Uterus (tissue), 4 donors: ENCODE measurements at places on chromosomes 7 and 10. TPM values are rescaled to one million over a fixed set of nuclear protein-coding genes. Genes with fewer than 3 reads are reported as not detected.

DNA sequence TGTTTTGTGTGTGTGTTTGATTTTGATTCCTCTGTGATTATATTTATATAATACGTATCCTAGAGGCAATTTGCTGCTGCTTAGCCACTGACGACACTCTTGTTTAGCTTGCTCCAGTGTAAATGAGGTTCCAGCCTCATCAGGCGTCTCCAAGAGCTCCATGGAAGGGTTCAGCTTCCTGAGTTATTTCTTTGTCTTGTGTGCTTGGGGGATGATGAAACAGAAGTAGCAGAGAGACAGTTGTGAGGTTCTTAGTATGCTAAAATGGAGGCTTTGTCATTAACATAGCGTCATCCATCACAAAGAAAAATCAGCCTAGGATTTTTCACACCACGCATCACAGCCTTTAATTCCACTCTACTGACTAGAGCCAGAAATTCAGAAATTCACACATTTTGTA lies 85.1 kb downstream of the KLF6 start:
- no peak for DNase-seq

- no peak for DNase-seq
Measured at GRCh38 chr7:151714201-151714600, 162.7 kb downstream of the PRKAG2 start.

DNA sequence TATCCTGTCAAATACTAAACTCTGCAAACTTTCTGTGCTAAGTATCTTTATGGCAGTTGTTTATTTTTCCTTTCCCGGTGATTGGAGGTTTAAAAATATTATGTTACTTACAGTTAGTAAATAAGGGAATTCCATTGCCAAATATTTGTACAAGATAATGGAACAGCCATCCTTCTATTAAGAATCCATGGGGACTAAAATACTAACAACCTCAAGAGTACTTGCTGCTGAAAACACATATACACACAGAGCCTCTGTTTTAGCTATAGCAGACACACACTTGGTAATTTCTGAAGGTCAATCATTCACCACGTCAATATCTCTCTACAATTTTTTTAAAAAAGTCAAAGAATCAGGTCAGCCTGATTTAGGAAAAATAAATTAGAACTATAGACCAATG lies 32.4 kb downstream of the TSPAN12 start:
- DNase-seq = no peak

DNA sequence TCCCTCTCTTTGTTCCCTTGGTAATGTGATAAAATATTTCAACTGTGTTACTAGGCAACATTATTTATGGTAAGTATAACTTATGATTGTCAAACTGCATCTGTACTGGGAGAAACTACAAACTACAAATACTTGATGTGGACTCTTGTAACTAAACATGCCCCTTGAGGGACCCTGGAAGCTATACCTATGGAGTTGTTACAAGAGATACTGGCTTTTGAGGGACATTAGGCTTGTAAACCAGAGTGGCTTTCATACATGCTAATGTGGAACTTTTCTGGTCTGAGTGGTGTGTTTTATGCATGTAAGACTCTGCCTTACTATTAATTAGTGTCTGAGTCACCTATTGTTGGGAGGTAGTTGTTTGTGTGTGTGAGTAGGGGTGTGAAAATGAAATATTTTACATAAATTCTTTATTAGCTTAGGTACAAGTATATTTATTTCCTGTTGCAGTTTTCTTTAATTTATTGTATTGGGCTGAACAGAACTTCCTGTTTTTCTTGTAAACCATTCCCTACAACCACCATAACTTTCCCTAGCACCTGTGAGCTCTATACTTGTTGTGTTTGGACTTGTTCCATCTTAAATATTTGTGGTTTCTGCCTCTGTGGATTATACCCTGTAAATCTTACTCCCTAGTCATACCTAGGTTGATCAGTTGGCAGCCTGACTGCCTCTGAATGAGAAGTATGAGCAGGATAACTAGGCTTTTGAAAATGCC lies 49.8 kb downstream of the STK31 start:
- DNase-seq = no peak

GRCh38 chr10:50367732-50368131 lies 116.4 kb upstream of the ASAH2 start:
- DNase-seq = no peak

GRCh38 chr10:59876695-59877094 lies 29.7 kb downstream of the CCDC6 start:
- DNase-seq = no peak

DNA sequence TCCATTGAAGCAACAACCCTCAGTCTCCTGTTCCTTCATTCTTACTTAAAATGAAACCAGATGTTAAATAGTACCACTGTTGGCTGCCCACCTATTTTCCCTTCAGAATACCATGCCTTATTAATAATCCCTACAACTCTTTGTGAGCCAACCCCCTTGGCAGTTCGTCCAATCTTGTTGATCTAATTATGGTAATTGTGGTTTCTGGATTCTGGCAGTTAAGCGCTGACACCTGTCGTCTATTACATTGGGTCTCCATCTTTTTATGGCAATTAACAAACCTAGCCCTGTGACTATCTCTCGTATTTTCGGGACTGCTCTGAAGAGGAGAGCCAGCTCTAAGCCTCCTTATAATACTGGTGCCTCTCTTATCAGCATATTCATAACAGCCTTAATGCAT lies 432.0 kb downstream of the ATRNL1 start:
- DNase-seq = no peak

DNA sequence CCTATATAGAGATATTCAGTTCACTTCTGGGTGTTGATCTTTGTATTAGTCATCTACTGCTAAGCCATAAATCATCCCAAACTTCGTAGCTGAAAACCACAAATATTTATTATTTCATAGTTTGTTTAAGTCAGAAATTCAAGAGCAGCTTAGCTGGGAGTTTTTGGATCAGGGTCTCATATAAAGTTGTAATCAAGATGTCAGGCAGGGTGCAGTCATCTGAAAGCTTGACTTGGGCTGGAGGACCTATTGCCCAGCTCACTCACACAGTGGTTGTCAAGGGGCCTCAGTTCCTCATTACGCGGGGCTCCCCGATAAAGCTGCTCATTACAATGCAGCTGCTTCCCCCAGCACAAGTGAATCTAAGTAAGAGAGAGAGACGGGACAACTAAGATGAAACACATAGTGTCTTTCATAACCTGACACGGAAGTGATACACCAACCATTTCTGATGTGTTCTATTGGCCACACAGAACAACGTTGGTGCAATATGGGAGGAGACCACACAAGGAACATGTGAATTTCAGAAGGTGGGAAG lies 15.7 kb downstream of the PPP1R3C start:
- no peak for DNase-seq

- DNase-seq = no peak
Measured at GRCh38 chr10:127399668-127400067, 149.4 kb upstream of the NPS start.

DNA sequence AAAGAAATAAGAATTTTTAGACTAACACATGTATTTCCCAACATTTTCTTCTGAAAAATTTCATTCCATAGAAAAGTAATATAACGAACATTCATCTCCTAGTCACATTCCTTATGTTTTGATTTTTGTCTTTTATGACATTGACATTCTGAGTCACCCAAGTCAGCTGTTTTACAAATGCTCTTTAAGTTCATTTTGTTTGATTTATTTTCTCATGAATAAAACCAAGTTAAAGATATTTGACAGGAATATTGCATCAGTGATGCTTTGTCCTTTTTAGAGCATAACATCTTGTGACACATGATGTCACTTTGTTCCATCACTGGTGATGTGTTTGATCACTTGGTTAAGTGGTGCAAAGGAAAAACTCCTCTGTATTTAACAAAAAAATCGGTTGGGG lies 48.4 kb downstream of the HGF start:
- no peak for DNase-seq

GRCh38 chr7:115356999-115357702 lies 435.3 kb downstream of the MDFIC start:
- DNase-seq = no peak

GRCh38 chr7:131681961-131682360 lies 125.5 kb upstream of the PODXL start:
- DNase-seq = no peak

- DNase-seq = no peak
Measured at GRCh38 chr10:4939224-4940072, 23.8 kb upstream of the AKR1C1 start.

GRCh38 chr10:98621630-98622029 lies 174.9 kb upstream of the HPS1 start:
- no peak for DNase-seq

- DNase-seq = no peak
Measured at GRCh38 chr7:54109501-54109900, 432.7 kb upstream of the VSTM2A start.

GRCh38 chr10:120946497-120946896 lies 95.3 kb downstream of the WDR11 start:
- peak; percentile 51 for DNase-seq

GRCh38 chr10:75095631-75096030 lies 15.8 kb upstream of the SAMD8 start:
- no peak for DNase-seq

- no peak for DNase-seq
Measured at GRCh38 chr10:35236739-35237138, 99.6 kb upstream of the CCNY start.

DNA sequence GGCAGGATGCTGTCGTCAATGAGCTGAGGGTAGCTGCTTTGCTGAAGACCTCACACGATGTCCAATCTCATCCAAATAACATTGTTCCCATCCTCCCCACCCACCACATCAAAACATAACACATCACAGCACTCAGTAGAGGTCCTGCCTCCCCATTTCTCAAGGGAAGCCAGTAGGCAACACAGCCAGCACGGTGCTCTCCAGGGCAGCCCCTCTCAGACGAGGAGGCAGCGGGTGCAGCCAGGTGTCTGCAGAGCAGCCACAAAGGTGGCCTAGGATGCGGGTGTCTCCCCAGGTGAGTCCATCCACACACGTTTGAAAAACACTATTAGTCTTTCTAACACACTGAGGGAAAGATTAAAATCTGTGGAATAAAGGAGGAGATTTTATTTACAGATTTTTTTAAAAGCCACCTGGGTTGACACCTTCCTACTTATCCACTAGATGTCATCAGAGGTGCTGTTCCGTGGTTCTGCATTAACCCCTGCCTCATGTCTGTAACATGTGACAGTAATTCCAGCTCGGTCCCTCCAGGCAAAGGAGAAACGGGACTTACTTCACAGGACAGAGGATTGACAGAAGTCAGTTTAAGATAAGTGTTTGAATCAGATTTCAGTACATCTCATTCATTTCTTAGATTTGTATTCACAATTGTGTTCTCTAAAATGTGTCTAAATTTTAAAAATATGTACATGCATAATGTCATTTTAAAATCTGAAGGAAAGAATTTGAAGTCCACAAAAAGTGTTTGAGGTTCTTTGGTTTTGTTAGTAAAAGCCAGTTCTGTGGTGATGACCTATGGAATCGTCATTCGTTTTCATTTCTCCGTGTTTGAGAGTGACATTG lies 68.0 kb downstream of the LANCL2 start:
- DNase-seq = no peak

GRCh38 chr7:107234436-107234835 lies 65.6 kb downstream of the HBP1 start:
- DNase-seq = no peak

DNA sequence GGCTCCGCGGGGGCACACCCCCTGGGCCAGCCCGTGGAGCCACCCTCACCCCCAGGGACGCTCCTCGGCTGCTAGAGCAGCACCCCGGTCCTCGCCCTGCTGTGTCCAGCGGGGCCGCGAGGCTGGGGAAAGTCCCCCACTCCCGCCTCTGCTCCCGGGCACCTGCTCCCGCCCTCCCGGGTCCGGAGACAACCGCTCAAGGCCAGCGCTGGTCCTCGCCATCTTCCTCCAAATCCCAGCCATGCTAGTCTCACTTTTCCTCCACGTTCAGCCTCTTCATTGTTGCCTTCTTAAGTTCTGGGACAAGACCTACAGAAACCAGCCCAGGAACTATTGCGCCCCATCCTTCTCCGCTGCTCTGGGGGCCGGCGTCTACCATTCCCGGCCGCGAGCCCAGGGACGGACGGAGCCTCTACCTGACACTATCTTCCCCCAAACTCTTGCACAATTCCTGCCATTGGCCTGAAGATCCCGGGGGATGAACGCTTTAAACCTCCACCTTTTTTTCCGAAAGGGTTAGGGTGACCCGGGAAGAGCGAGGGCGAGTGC lies 4.8 kb upstream of the KCP start:
- no peak for DNase-seq

Gene ASB10
- not detected for total RNA-seq

Gene CARD11
- total RNA-seq = not detected

Gene NEBL
- 1.2 TPM for total RNA-seq

Gene RBM33
- 53.2 TPM for total RNA-seq

Gene INA
- 0.55 TPM for total RNA-seq

Gene SLC18A3
- total RNA-seq = 0.07 TPM
